ENCODE measurements at places on chromosomes 2 and 18.

- no peak for DNase-seq
Measured at GRCh38 chr2:74384051-74384450, 3.9 kb upstream of the DCTN1 start.

- no peak for DNase-seq
Measured at GRCh38 chr2:107430006-107430405, 396.7 kb upstream of the RGPD4 start.

GRCh38 chr2:9178110-9178903 lies 28.3 kb upstream of the ASAP2 start:
- DNase-seq = no peak

- DNase-seq = no peak
Measured at GRCh38 chr2:232316461-232317330, 61.9 kb upstream of the ALPP start.

GRCh38 chr2:109087055-109087663 lies 41.8 kb upstream of the SH3RF3 start:
- DNase-seq = no peak

- DNase-seq = no peak
Measured at GRCh38 chr2:158756331-158756730, 38.8 kb upstream of the DAPL1 start.

- no peak for DNase-seq
Measured at GRCh38 chr2:135202751-135203150, 150.7 kb downstream of the RAB3GAP1 start.

DNA sequence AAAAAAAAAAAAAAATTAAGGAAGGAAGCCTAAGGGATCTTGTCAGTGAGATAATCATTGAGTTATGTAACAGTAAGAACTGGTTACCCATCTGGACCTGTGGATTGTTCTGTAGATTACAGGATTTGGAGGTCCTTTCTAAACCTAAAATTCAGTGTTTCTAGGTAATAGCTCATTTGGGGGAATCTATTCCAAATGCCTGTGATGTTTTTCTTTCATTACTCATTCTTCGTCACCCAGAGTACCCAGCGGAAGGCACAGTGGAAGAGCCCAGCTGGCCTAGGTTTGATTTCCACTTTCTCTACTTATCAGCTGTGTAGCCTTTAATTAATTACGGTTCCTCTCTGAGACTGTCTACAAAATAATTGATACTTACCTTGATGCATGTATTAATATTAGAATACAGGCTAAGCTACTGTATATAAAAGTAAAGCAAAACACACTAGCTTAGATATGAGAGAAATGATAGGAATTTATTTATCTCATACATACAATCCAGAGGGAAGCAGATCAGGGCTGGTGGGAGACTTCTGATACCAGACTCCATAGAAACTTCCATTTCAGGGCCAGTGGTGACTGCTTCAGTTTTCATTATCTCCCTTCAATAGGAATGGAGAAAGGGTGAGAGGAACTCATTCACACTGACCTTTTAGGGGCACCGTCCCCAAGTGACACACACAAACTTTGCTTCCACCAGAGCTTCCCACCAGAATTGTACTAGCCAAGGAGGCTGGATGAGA lies 115.8 kb upstream of the NOSTRIN start:
- DNase-seq = no peak

- DNase-seq = no peak
Measured at GRCh38 chr18:12409469-12409868, 1.7 kb downstream of the PRELID3A start.

DNA sequence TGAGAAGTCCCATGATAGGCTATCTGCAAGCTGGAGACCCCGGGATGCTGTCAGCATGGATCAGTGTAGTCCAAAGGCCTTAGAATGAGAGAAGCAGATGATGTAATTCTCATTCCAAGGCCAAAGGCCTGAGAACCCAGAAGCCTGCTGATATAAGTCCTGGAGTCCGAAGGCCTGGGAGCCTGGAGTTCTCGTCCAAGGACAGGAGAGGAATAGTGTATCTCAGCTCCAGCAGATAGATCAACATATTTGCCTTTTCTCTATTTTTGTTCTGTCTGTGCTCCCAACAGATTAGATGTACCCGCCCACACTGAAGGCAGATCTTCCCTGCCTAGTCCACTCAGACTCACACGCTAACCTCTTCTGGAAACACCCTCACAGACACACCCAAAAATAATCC lies 454.9 kb upstream of the CHAC2 start:
- no peak for DNase-seq

GRCh38 chr2:48590017-48590416 lies 27.6 kb upstream of the GTF2A1L start:
- DNase-seq = no peak

- DNase-seq = no peak
Measured at GRCh38 chr2:232626584-232626983, 6.8 kb upstream of the EFHD1 start.

DNA sequence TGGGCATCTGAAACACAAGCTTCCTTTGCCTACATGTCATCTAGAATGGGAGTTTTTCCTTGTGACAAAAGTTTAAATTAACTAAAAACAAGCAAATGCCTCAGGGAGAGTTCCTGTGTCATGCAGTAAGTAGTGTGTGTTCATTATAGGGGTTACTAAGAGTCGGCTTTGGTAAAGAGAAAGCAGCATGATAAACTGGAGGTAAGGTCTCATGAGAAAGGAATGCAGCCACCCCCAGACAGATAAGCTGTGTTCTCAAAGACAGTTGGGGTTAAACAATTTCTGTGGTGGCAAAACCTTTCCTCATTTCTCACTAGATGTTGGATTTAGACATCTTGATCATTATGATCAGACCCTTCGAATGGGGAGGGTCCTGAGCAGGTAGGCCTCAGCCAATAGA lies 129.7 kb downstream of the MAP4K4 start:
- no peak for DNase-seq

- no peak for DNase-seq
Measured at GRCh38 chr2:25386971-25387875, 45.5 kb upstream of the DNMT3A start.

DNA sequence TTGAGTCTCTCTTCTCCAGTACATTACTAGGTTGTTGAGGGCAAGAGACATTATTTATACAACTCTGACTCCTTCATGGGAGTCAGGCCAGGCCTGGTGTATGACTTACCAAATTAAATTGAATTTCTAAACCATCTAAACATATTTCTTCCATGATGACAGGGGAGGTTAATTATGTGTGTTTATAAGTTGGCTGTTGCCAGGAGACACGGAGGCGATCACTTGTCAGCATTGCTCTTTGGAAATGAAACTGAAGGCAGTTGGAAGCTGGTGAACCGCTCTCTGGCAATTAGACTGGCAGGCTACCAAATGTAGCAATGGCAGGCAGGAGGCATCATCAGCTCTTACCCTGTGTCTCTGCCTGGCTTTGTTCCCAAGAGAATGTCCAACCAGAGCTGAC lies 241.4 kb downstream of the KCNS3 start:
- no peak for DNase-seq

- no peak for DNase-seq
Measured at GRCh38 chr2:29562319-29562718, 359.1 kb downstream of the ALK start.

- DNase-seq = no peak
Measured at GRCh38 chr2:174524527-174524926, 37.7 kb upstream of the GPR155 start.

- peak; percentile 23 for DNase-seq
Measured at GRCh38 chr2:238635647-238636051, 208.9 kb downstream of the ASB1 start.

DNA sequence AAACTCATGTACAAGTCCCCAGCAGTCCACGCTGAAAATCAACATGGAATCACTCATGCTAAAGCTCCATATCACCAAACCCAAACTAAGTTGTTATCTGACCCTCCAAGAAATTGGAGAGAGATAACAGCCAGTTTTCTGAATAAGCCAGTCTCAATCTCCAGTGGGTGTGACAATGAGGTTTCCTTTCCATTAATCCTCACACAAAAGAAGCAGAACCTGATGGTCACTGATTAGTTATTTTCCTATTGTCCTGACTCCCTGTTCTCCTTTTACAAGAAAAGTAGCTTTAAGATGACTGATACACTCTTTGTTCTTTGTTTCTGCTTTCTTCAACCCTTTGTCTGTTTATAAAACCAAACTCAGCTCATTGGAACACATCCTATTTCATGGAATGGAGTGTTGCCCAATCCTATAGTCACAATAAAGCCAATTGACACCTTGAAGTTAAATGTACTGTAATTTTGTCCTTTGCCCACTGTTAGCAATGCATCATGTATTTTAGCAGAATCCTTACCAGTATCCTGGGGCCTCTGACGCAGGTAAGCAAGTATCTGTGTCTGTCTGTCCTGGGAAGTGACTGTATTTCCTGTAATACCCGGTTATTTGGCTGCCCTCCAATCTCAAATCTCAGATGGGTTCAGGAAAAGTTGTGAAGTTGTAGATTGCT lies 30.6 kb upstream of the SH3RF3 start:
- DNase-seq = peak; percentile 4

- DNase-seq = no peak
Measured at GRCh38 chr2:44250376-44250775, 24.9 kb upstream of the SLC3A1 start.

DNA sequence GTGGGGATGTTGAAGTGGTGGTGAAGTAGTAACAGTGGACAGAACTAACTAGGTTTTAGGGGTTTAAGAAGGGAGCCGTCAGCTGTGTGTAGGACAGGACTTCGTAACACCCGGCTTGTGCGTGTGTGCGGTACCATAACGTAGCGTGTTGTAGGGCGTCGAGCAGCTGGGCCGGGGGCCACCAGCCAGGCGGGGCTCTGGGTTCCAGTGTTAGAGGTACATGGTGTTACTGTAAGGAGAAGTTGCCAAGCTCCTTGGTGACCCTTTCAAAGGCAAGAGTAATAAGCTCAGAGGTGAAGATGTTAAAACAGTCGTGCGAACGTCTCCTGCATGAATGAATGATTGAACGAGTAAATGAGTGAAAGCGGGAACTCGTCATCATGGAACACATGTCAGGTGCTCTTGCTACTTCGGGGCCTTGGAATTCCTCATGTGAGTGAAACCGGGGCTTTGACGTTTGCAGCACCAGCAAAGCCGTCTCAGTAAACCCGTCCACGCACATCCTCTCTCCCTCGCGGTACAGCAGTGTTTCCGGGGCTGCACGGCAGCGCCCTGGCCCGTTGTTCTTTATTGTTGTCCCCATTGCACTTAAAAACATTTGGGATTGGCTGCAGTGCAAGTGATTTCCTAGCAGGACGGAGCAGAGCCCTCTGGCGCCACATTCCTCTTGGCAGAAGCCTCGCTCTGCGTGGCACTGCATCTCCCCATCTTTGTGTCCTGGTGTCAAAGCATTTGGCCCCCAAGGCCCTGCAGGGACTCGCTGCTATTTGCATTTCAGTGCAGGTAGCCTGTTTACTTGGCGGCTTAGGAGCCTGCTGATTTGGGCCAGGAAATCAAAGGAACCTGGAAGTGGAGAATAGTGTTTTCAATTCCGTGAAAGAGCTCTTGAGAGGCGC lies 115.0 kb downstream of the GBX2 start:
- DNase-seq = no peak

DNA sequence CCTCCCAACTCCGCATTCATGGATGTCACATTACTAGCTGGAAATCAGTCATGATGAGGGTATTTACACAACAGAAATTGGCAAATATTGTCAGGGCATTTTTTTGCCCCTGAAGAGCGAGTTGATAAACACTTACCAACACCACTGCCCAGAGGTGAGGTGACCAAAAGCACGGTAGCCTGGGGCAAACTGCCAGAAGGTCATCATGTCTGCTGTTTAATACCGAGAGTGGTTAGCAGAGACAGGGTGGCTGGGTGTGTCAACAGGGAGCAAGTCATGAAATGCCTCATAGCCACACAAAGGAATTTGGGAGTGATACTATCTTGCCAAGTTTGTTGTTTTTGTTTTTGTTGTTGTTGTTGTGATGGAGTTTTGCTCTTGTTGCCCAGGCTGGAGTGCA lies 37.0 kb upstream of the EPC2 start:
- DNase-seq = no peak

- DNase-seq = no peak
Measured at GRCh38 chr2:225793736-225794550, 394.4 kb downstream of the NYAP2 start.

- DNase-seq = no peak
Measured at GRCh38 chr2:117068371-117068770, 746.1 kb upstream of the DDX18 start.

DNA sequence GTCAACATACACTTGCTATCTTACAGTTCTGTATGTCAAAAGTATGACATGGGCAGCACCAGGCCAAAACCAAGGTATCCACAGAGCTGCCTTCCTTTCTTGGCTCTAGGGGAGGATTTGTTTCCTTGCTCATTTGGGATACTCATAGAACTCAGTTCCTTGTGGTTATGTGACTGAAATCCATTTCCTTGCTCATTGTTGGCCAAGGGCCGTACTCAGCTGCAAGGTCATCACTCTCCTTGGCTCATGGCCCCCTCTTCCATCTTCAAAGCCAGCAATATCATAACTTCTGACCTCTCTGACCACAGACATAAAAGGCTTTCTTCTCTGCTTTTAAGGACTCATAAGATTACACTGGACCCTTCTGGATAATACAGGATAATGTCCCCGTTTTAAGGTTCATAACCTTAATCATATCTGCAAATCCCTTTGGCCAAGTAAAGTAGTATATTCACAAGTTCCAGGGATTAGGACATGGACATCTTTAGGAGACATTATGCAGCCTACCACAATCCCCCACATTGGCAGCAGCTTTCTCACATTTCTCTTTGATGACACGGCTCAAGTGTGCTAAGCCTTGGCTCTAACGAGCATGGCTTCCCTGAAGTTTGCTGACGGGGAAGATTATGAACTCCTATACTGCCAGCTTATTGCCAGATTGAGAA lies 20.9 kb downstream of the TMEM237 start:
- no peak for DNase-seq

GRCh38 chr2:240966906-240967680 lies 31.3 kb upstream of the SNED1 start:
- no peak for DNase-seq

GRCh38 chr18:64982414-64983055 lies 768.3 kb upstream of the CDH7 start:
- no peak for DNase-seq

DNA sequence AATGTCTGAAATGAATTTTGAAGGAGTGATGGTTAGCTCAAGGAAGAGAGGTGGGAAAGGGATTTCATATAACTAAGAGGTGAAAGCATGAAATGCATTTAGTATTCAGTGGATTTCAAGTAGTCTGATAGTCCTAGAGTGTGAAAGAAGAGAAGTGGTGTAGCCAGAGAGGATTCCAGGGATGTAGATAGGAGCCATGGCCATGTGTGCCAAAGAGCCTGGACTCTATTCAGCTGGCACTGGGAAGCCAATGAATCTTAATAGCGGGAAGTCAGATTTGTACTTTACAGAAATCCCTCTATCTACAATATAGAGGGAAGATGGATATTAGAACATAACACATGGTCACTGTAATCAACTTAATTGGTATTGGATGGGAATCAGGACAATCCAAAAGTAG lies 8.3 kb upstream of the BOLL start:
- no peak for DNase-seq

GRCh38 chr2:53826587-53827397 lies 33.0 kb downstream of the GPR75 start:
- no peak for DNase-seq

- DNase-seq = no peak
Measured at GRCh38 chr2:187358531-187358930, 89.5 kb downstream of the CALCRL start.

- no peak for DNase-seq
Measured at GRCh38 chr2:108346827-108347226, 30.9 kb upstream of the SULT1C4 start.
